Hepatic stellate cell (primary cell): ENCODE measurements at places on chromosomes 5 and 9.

GRCh38 chr5:18660511-18660910 lies 1026.3 kb downstream of the TAF11L14 start:
- DNase-seq, result no peak

GRCh38 chr5:158854260-158854783 lies 245.4 kb downstream of the EBF1 start:
- DNase-seq, result no peak

- DNase-seq, result peak; percentile 63
Measured at GRCh38 chr9:127803507-127804352, 1.0 kb downstream of the FPGS start.

GRCh38 chr5:56026863-56027300 lies 32.1 kb upstream of the IL6ST start:
- DNase-seq, result peak; percentile 90

DNA sequence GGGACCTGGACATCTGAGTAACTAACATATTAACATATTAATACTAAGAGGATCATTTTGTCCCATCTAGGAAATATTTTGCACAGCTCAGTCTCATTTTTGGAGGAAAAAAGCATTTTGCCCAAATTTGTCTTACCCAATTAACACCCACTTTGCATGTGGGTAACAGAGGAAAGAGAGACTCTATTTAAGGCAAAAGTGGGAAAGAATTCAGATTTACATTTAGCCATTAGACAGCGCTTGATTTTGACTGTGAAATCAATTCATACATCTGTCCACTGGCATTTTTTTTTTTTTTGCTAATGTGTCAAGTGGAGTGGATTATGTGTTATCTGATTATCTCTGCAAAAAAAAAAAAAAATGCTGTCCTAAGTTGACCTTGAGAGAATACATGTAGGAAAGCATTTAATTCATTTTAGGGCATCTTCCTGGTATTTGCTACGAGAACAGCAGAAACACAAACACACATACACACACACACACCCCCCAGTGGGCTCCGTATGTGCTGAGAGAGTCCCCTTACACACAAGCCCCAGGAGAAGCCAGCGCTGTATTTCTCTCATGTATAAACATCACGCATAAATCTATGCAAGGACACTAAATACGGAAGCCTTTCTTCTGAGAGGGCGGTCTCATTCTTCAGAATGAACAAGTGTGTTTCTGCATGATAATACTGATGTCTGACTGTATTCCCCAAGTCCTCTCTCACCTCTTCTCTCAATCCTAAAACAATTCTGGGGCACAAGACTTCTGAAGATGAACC lies 202.0 kb upstream of the KLF9 start:
- DNase-seq, result no peak

DNA sequence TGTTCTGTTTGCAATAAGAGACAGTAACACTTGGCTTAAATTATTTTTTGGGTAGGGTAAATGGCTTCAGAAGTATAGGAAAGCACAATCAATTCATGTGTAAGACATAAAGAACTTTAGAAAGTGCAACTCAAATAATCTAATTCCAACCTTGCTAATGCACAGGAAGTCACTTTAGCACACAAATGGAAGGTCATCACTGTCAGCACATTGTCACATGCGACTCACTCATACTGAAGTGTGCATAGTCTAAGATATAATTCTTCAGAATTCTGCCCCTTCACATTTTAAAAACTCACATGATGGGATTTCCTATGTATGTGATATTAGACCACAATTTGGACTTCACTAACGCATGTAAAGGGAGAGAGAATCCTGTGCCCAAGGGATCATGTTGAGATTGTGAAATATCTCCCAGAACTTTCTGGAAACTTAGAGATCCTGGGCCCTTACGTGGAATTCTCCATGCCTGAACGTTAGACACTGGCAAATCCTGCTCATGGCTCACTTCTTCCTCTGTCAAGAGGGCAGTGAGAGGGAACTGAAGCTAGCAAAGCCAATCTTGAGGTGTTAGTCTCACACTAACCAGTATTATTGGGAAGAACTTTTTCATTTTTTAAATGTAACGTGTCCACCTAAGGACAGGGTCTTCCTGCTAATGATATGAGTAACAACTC lies 403.2 kb upstream of the PTGER4 start:
- no peak for DNase-seq

GRCh38 chr9:2725898-2726649 lies 8.8 kb downstream of the KCNV2 start:
- no peak for DNase-seq

GRCh38 chr5:61010467-61011454 lies 65.8 kb downstream of the NDUFAF2 start:
- no peak for DNase-seq
